Stromal cell of bone marrow (primary cell): ENCODE measurements at places on chromosomes 4 and X.

- no peak for DNase-seq
Observed at GRCh38 chr4:34676400-34676799, 1567.9 kb downstream of the ARAP2 start.

DNA sequence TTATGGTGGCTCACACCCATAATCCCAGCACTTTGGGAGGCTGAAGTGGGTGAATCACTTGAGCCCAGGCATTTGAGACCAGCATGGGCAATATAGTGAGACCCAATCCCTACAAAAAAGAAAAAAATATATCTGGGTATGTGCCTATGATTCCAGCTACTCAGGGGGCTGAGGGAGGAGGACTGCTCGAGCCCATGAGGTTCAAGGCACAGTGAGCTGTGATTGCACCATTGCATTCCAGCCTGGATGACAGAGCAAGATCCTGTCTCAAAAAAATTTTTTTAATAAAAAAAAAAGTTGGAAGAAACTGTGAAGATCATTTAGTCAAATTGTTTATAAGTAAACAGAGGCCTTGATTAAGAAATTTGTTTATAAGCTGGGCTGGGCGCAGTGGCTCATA, 39.7 kb downstream of the KLHL8 start:
- DNase-seq = no peak

GRCh38 chr4:60313611-60314178, 886.4 kb upstream of the ADGRL3 start:
- DNase-seq = peak; percentile 66

- no peak for DNase-seq
Observed at GRCh38 chrX:48071064-48071985, at the start of gene ZNF630. TSS of gene ZNF630 (minus strand) at chrX:48071640. CDS start at chrX:48066886, 4,754 bp downstream.

- peak; percentile 93 for DNase-seq
Observed at GRCh38 chr4:74230902-74231499, 73.1 kb downstream of the MTHFD2L start.

- DNase-seq = no peak
Observed at GRCh38 chr4:39043861-39044363, 11.7 kb upstream of the TMEM156 start.

- no peak for DNase-seq
Observed at GRCh38 chr4:82810176-82810575, 11.6 kb upstream of the SCD5 start.

- DNase-seq = no peak
Observed at GRCh38 chrX:3244955-3245354, 101.5 kb downstream of the MXRA5 start.

- no peak for DNase-seq
Observed at GRCh38 chr4:26124753-26125321, 196.0 kb upstream of the RBPJ start.

- DNase-seq = peak; percentile 71
Observed at GRCh38 chr4:119692001-119692400, 63.4 kb upstream of the PDE5A start.
